ENCODE measurements at places on chromosomes 16 and 17.

DNA sequence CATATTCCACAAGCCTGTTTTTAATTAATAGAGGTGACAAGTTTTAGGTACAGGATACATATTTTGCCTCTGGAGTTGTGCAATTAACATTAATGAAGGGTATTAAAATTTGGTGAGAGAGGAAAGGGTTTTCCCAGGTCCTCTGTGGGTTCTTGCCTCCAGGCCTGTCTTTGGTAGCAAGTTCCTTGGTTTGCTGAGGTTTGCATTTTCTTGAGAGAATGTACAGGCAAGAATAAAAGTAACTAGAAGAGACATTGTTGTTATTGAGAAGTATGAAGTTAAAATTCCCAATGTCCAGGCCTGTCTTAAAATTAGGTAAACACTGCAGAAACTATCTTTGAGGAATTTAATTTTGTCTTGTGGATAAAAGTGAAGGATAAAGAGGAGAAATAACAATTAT lies 316.9 kb downstream of the WWOX start:
- DNase-seq, result no peak

GRCh38 chr16:75376475-75377161 lies 56.7 kb downstream of the CFDP1 start:
- DNase-seq, result no peak

DNA sequence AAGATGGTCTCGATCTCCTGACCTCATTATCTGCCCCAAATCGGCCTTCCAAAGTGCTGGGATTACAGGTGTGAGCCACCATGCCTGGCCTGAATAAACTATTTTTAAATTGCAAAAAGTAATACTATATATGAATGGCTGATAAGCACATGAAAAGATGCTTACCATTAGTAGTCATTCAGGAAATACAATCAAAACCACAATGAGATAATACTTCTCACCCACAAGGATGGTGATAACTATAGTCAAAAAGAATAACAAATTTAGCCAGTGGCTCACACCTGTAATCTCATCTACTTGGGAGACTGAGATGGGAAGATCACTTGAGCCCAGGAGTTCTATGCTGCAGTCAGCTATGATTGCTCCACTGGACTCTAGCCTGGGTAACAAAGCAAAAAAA lies 2.4 kb upstream of the TACO1 start:
- DNase-seq, result no peak

DNA sequence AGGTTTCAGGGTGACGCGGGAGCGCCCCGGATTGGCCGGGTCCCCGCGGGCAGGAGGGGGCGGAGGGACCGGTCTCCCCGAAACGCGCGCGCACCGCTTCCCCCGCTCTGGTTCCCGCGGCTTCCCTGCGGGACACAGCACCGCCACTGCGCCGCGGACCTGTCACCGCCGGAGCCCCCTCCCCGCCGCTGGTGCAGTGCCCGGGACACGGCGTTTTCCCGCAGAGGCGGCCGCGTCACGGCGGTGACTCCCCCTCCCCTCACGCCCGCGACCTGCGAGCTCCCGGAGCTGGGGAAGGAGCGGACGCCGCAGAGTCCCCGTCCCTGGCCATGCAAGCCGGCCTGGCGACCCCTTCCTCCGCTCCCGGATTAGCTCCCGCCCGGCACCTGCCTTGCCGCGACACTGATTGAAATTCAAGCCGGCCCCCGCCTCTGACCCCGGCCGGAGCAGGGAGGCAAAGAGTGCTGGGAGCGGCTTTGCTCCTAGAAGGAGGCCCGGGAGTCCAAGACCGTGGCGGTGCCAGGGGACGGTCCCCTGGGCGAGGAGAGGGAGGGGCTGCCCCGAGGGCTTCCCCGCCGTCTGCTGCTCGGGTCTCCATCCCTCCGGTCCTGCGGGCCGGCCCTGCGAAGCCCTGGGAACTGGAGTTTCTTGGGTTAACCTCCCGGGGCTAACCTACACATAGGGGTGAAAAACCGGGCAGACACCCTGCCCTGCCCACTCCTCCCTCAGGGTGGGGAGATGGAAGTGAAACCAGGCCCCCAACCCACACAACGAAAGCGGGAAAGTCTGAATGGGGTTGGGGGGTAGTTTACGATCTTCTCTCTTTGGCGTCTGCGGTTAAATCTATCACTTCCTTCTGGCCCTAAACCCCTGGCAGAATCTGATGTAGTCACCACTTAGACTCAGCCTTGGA lies 1.0 kb downstream of the RHBDL3 start:
- no peak for DNase-seq

DNA sequence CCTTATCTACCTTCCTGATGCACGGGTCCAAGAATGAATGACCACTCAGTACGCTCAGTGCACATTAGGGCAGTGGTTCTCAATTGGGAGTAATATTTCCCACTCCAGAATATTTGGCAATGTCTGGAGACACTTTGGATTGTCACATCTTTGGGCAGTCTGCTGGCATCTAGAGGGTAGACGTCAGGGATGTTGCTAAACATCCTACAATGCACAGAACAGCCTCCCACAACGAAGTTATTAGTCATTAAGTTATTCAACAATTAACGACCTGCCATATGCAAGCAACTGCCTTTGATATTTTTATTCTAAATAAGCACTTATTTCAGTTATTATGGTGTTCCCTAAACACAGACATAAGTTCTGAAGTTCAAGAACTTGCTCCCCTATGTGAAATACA lies 669.3 kb downstream of the TOX3 start:
- DNase-seq, result no peak

DNA sequence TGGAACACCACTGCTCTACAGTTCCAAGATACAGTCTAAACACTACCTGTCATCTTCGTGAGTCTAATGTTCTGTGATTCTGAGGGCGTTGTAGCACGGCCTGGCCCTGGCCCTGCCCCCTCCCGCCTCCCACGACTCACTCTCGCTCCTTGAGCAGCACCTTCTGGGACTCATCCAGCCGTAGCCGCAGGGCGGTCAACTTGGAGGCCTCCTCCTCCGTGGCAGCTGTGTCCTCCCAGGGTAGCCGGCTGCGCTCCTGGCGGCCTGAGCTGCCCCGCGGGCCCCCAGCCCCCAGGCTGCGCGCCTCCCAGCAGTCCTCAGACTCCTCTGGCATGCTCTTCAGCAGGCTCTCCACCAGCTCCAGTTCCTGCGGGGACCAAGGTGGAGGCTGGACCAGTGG lies 10.6 kb downstream of the CCDC102A start:
- no peak for DNase-seq

GRCh38 chr17:2925011-2925410 lies 128.8 kb downstream of the RAP1GAP2 start:
- DNase-seq, result no peak

- DNase-seq, result no peak
These were observed 83.4 kb downstream of the CDH8 start for GRCh38 chr16:61952841-61953240.

- no peak for DNase-seq
These were observed 93.9 kb downstream of the GSG1L start for GRCh38 chr16:27969574-27969973.

GRCh38 chr16:85736921-85737320 lies 14.0 kb downstream of the C16orf74 start:
- no peak for DNase-seq

DNA sequence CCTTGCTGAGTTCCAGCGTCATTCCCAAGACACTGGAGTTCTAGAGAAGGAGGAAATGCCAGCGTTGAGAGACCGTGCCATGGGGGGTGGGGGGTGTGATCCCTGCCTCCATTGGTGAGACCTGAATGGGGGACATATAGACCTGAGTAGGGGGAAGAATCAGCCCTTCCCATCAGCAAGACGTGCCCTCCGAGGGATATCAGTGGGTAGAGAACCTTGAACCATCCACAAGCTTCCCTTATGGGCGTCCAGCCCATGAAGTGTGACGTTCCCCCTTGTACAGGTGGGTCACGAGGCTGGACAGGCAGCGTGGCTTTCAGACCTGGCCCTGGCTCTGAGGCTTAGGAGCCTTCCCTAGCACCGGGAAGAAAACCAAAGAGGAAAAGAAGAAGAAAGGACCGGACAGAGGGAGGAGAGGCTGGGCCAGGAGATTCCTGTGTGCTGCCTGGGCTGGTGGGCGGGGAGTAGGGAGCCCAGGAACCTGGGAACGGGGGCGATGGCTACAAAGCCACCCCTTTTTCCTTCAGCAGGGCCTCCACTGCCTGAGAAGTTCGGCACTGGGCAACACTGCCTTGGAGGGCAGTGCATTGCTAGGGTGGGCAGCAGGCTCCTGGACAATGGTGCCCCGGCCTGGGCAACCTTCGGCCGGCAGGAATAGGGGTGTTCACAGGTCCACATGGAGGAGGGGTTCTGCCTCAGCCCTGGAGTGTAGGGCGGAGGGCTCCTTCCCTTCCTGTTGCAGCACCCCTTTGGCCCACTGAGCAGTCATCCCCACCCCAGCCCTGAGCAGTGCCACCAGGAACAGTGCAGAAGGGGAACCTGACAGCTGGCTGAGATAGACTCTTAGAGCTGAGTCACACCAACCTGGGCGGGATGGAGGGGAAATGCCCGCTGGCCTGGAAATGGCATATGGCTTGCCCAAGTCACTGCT lies 7.2 kb downstream of the RAB11FIP4 start:
- no peak for DNase-seq

- DNase-seq, result no peak
These were observed 25.5 kb upstream of the ADORA2B start for GRCh38 chr17:15919466-15919865.

DNA sequence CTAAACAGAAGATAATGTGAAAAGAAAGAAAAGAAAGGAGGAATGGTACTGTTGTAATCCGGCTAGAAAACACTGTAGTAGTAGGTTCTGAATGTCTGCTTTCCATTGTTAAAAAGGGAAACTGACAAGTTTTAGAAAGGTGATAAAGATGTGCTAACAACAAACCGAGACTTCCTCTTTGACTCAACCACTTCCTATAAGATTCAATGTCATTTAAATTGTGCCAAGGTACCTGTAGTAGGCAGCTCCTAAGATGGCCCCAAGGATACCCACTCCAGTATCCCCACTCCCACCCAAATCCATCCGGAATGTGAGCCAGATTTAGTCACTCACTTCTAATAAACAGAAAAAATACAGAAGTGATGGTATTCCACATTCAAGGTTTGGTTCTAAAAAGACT lies 31.2 kb downstream of the XYLT1 start:
- DNase-seq, result no peak

DNA sequence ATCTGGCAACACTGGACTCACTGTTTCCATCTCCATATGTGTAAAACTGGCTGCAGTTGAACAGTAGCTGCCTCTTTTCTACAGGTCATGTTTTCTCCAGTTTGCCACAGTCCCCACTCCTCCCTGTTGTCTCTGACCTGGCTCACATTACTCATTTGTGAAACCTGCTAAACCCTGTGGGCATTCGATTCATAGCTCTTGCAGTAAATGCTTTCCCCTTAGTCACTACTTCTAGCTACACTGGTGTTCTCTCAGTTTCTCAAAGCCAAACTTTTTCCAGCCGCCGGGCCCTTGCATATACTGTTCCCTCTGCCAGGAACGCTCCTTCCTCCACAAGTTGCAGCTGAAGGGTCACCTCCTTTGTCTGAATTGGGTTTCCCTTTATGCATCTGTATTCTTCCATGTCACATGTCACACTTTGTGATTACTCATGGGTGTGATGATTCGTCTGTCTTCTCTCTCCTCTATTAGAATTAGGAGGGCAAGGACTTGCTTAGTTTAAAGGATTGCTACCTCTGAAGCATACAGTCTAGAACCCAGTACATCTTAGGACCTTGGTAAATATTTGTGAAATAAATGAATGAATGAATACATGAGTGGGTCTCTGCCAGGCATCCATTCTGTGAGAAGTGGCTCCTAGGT lies 15.0 kb upstream of the MT4 start:
- DNase-seq, result no peak

DNA sequence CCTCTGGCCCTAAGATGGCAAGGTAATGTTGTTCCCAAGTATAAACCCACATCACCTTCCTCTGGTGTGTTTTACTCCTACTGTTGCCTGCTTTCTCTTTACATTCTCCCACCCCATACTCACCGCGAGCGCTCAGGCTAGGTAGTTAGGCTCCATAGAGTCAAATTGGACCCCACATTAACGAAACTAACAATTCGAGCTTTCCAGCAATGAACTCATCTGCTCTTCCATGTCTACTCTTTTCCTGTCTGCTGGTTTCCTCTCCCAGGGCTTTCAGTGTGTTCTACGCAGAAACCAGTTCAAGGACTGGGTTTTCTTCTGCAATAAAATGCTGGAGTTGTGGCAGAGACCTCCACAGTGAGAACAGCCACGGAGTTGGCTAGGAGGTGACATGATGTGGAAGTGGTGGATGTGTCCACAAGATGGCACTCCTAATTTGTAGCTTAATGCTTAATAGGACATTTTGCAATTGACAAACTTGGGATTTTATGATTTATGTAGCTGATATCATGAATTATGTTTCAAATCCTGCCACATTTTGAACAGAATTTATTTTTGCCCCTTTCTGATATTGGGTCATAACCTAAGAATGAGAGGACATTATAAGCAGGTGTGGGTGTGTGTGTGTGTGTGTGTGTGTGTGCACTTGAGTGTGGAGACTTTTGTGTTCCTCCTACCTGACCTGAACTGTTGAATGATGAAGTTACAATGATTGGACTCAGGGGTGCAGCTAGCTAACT lies 2.2 kb upstream of the UQCRC2 start:
- DNase-seq, result no peak

GRCh38 chr17:2881295-2881694 lies 85.1 kb downstream of the RAP1GAP2 start:
- DNase-seq, result no peak

GRCh38 chr16:2174396-2175131 lies 19.0 kb downstream of the TRAF7 start:
- no peak for DNase-seq

GRCh38 chr17:72591289-72592241 lies 470.7 kb downstream of the SOX9 start:
- no peak for DNase-seq

GRCh38 chr17:46003907-46004748 lies 5.1 kb downstream of the STH start:
- DNase-seq, result no peak

- no peak for DNase-seq
These were observed 878.0 kb downstream of the KCNJ18 start for GRCh38 chr17:22570144-22570845.

DNA sequence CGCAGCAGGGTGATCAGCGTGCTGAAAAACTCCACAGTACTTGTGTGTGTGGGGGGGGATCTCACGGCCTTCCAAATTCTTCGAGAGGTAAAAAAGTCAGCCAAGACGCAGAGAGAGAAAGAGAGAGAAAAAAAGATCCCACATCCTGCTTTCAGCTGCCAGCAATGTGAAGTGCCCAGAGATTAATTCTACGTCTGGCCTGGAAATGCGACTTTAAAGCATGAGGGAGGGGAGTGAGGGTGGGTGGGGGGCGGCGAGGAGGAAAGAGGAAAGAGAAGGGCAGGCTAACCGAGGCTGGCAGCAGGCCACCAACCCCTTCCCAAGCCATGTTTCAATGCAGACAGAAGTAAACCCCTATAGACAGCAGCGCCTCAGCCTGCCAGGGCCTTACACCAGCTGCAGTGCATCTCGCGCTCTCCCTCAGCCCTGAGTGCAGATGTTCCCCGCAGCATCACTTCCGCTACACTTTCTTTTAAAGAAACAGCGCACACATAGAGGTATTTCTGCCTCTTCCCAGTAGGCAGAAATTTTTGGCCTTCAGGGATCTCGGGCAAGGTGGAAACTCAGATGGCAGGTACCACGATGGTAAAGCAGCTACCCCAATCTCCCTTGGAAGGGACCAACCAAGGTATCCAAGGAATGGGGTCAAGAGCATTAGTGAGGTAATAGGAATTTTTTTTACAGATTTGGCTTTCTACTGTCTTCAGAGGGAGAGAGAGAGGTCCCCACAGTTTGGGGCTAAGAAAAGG lies 87.8 kb downstream of the SMG6 start:
- DNase-seq, result no peak

- DNase-seq, result no peak
These were observed 661 bp downstream of the GIT1 start for GRCh38 chr17:29588562-29589411.

- DNase-seq, result no peak
These were observed 7.2 kb downstream of the MRPL27 start for GRCh38 chr17:50365649-50366393.

GRCh38 chr16:79004309-79004708 lies 596.2 kb downstream of the MAF start:
- no peak for DNase-seq
